GOT3 (cell line): ENCODE measurements at places on chromosomes 2 and 18.

GRCh38 chr2:118837067-118837466 lies 10.4 kb downstream of the EN1 start:
- no peak for DNase-seq

DNA sequence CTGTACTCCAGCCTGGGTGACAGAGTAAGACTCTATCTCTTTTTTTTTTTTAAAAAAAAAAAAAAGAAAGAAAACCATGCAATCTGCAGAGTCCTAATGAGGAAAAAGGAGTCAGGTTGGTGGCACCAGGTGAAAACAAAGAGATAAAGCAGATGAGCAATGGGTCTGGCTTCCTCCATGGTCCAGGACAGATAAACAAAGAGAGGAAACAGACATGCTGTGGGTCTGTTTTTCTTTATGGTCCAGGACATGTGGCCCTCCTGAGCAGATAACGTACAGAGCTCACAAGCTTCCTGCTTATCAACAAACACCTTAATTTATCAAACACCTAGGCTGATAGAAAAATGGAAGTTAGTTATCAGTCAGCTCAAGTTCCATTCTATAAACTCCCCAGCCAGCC lies 24.4 kb upstream of the TUBB6 start:
- no peak for DNase-seq

DNA sequence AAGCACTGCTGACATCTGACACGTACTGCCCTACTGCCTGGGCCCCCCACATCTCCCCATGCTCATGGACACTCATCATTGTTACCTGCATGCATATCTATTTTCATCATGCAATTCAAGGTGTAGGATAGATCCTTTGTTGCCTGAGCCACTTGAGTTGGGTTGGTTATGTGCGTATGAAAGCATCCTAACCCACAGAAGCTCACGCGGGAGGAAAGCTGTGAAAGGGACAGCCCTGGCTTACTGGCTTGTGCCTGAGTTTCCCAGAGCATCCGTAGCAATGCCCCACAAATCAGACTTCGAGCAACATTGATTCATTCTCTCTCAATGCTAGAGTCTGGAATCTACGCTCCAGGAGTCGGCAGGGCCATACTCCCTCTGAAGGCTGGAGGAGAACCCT lies 285.5 kb downstream of the PHLPP1 start:
- no peak for DNase-seq

DNA sequence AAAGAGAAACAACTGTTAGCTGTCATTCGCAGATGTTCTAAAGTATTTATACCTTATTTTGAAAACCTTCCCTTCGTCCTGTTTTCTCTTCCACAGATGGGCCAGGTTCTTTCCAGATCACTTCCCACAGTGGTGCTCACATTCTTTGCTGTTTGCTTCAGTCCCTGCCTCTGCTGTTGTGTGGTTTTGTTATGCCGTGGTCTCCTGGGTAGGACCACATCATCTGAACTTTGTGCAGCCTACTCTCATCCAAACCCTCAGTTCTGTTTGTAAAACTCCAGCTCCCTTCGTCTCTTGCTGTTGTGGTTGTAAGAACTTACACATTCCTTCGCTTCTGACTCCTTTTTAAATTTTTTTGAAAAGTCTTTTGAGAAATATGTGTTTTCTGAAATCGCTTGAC lies 38.1 kb downstream of the ZNF236 start:
- no peak for DNase-seq

- DNase-seq: no peak
Observed at GRCh38 chr2:195645413-195645812, 11.6 kb upstream of the SLC39A10 start.

DNA sequence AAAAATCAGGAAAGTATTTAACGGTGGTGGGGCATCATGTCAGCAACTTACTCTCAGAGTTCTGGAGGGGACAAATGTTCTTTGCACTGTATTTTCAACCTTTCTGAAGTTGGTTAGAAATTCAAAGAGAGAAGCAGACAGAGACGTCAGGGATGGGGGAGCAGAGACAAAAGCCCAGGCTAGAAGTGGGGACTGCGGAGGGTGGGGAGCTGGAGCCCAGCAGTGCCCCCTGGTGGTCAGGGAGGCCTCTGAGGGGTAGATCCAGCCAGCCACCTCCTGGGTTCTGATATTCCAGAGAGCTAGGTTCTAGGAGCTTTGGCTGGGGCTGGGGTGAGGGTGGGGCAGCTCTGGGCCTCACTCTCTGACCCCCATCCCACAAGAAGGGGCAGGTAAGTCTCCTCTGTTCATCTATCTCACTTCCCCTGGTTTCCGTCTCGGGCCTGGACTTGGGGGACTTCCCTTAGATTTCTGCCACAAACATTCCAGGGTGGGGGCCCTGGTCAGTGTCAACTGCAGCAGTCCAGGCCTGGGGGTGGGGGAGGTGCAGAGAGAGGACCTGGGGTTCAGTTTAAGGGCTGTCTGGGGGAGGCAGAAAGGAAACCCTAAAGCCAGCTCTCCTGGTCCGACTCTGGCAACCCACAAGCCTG lies 8.9 kb downstream of the TNS1 start:
- no peak for DNase-seq

GRCh38 chr2:18346874-18347273 lies 213.6 kb downstream of the RDH14 start:
- no peak for DNase-seq

DNA sequence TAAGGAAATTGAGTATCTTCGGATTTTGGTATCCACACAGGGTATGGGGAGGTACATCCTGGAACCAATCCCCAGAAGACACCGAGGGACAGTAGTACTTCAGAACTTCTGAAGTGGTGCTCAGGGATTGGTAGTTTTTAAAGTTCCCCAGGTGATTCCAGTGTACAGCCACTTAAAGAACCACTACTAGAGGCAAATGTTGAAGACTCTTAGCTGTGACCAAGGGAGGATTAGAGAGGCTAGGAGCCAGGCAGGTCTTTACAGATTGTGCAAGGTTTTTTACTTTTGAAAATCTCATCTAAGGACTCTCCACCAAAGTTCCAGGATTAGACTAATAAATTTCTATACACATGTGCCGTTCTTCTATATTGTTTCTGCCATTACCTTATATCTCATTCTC lies 52.9 kb upstream of the GLS start:
- no peak for DNase-seq

- DNase-seq: no peak
Observed at GRCh38 chr2:170076189-170076588, 101.8 kb upstream of the MYO3B start.

DNA sequence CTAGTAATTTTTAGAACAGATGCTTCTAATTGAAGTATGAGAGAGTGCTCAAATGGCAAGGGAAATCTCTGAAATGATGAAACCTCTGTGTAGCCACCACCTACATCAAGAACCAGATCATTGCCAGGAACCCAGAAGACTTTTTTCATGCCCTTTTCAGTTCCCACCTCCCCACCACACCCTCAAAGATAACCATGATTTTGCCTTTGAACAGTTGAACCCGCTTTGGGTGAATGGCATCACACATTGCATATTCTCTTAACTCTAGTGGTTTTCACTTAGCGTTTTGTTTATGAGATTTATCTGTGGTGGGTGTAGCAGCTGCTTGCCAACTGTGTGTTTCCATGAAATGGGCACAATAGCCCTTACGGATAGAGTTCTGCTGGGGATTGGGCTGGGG lies 142.9 kb upstream of the HDAC4 start:
- DNase-seq: no peak

DNA sequence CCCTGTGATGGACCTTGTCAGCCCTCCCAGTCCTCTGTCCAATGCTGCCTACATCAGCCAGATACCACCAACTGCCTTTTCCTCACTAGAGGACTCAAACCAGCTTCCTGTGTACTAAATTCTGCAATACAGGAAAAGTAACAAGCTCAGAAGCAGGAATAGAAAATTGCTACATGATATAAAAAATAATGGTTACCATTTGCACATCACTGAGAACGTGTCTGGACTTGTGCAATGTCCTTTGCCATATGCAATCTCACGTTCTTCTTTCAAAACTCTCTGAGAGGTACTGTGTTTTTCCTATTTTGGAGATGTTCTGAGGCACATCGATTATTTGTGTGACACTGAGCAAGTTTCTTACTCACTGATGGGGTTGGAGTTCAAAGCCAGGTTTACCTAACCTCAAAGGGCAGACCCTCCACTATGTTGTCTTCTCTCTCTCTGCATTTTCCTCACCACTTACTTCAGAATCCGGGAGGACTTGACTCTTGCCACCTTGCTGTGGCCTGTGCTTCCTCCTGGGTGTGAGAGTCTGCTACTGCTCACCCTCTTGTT lies 12.1 kb downstream of the UPP2 start:
- no peak for DNase-seq

- no peak for DNase-seq
Observed at GRCh38 chr2:182228073-182228473, 198.8 kb downstream of the PDE1A start.

- no peak for DNase-seq
Observed at GRCh38 chr18:76581261-76581660, 86.2 kb upstream of the ZNF516 start.

DNA sequence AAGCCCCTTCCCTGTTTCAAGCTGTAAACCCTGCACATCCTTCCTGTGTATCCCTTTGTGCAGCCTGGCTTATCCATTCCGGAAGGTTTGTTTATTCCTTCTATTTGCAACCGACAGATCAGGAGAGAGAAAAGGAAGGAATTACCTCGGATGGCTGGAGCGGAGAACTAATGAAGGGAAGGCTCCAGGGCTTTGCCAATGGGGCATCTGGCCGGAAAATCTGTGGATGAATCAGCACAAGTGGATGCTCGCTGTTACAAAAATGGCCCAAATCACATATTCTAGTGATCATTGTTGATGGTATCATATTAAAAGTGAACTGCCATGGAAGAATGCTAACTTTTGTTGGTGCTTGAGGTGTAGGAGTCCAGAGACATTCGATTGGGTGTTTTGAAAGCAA lies 97.1 kb downstream of the AQP4 start:
- DNase-seq: no peak

- no peak for DNase-seq
Observed at GRCh38 chr18:26416652-26417150, 131.7 kb downstream of the KCTD1 start.

- DNase-seq: no peak
Observed at GRCh38 chr2:197993830-197994229, 189.4 kb downstream of the PLCL1 start.

GRCh38 chr2:21567395-21567794 lies 443.6 kb downstream of the TDRD15 start:
- no peak for DNase-seq

- DNase-seq: no peak
Observed at GRCh38 chr2:69576880-69577279, 66.7 kb downstream of the AAK1 start.

DNA sequence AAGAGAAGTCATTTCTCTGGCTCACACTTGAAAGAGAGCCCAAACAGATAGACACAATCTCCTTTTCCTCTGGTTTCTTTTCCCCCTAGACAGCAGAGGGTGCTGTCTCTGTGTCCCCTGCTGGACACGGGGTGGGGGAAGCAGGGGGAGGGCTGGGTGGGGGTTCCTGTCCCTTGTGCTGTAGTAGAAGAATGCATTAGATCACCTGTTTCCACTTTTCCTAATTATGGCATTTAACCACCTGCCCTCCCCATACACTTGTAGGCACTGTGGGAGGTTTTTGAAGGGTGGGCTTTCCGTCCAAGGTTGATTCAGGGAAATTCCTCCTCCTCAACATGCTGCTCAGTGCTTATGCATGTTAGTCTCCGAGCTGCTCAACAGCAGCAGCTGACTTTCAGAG lies 206.2 kb upstream of the EPAS1 start:
- DNase-seq: no peak

GRCh38 chr2:26717362-26717761 lies 24.8 kb downstream of the KCNK3 start:
- no peak for DNase-seq

- no peak for DNase-seq
Observed at GRCh38 chr2:11161747-11162146, 6.5 kb downstream of the SLC66A3 start.

- no peak for DNase-seq
Observed at GRCh38 chr2:229387866-229388265, 116.8 kb upstream of the PID1 start.

GRCh38 chr2:63424329-63425078 lies 163.8 kb downstream of the WDPCP start:
- DNase-seq: no peak

- DNase-seq: no peak
Observed at GRCh38 chr2:169160926-169161481, 91.6 kb downstream of the DHRS9 start.

- DNase-seq: no peak
Observed at GRCh38 chr2:20429528-20429927, 17.3 kb upstream of the RHOB start.
